ENCODE measurements at places on chromosomes 16 and 17.

GRCh38 chr16:24635900-24636610 is 93.4 kb upstream of the TNRC6A start:
- peak; percentile 83 for DNase-seq

DNA sequence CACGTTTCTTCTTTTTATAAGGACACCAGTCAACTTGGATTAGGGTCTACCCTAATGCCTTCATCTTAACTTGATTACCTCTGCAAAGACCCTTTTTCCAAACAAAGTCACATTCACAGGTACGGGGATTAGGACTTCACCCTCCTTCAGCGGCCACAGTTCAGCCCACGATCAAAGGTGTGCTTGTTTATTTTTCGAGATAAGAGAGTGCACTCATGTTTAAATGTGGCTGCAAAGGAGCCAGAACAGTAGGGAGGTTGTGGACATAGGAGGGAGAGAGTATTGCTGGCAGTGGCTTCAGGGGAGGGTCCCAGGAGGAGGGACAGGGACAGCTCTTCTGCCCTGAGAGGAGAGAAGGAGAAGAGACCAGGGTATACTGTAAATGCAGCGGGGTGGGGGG is 46.7 kb downstream of the MGAT5B start:
- DNase-seq: no peak

GRCh38 chr17:71502443-71502842 is 618.4 kb upstream of the SOX9 start:
- no peak for DNase-seq

DNA sequence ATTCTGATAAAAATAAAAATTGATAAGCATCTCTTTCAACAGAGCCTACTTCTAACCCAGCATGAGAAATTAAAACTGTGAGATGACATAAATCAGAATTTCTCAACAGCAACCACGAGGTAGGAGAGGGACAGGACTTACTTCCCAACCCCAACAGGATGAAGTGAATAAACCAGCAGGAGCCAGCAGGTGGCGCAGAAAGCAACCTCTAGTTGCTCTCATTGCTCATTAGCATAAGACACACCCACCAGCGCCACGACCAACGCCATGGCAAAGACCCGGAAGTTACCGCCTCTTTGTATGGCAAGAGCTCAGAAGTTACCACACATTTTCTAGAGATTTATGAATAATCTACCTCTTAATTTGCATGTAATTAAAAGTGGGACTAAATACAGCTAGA is 189.4 kb upstream of the CDH8 start:
- DNase-seq: peak; percentile 88
